ENCODE measurements at places on chromosomes 7 and 10. TPM values are rescaled to one million over a fixed set of nuclear protein-coding genes. Genes with fewer than 3 reads are reported as not detected.
A peak's percentile ranks its signal among the peaks of the same experiment; 100 is the strongest.

DNA sequence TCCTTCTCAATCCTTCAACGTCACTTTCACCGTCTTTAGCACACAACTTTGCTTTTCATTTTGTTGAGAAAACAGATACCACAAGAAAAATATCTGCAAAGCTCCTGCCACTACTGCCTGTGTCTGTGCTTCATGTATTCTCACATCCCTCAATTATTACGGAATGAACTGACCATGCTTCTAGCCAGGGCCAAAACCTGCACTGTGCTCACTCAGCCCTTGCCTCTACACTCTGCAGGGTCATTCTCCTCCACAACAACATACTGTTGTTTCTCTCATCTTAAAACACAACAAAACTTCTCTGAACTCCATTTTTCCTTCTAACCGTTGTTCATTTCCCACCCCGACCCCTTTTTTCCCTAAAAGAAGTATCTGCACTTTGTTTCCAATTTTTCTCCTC is 29.5 kb downstream of the BMPR1A start:
- no peak for DNase-seq

ZNF804B gene
- total RNA-seq: not detected

DNA sequence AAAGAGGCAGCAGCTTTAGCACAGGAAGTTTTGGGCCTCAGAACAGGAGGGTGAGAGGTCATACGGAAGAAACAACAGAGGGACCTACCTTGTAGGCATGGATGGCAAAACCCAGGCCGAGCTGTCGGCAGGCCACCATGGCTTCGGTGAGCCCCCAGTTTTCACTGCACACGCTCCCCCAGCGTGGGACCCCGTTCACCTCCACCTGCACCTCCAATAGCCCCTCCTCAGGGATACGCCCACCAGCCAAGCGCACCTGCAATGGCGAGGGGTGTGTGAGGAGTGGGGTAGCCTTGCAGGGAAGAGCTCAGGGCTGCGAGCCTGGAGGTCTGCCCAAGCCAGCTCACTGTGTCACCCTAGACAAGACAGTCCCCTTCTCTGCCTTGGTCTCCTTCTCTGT is 11.3 kb downstream of the LOXL4 start:
- DNase-seq: no peak

DNA sequence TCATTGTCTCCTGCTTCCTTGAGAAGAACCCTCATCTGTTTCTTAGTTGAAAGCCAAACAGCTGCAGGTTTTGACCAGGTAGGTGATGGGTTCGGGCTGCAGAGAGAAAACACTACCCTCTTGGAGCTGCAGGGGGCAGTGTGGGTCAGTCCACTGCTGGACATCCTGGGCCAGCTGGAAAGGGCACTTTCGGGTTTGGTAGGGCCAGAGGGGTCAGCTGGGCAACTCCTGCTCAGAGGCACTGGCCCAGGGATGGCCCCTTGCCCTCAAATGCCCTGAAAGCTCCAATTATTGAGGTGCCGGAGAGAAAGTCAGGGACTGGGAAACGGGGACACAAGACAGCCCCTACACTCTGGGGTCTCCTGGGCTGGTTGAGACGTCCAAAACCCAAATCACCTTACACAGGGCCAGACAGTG is 90.7 kb downstream of the MKI67 start:
- DNase-seq: no peak

DNA sequence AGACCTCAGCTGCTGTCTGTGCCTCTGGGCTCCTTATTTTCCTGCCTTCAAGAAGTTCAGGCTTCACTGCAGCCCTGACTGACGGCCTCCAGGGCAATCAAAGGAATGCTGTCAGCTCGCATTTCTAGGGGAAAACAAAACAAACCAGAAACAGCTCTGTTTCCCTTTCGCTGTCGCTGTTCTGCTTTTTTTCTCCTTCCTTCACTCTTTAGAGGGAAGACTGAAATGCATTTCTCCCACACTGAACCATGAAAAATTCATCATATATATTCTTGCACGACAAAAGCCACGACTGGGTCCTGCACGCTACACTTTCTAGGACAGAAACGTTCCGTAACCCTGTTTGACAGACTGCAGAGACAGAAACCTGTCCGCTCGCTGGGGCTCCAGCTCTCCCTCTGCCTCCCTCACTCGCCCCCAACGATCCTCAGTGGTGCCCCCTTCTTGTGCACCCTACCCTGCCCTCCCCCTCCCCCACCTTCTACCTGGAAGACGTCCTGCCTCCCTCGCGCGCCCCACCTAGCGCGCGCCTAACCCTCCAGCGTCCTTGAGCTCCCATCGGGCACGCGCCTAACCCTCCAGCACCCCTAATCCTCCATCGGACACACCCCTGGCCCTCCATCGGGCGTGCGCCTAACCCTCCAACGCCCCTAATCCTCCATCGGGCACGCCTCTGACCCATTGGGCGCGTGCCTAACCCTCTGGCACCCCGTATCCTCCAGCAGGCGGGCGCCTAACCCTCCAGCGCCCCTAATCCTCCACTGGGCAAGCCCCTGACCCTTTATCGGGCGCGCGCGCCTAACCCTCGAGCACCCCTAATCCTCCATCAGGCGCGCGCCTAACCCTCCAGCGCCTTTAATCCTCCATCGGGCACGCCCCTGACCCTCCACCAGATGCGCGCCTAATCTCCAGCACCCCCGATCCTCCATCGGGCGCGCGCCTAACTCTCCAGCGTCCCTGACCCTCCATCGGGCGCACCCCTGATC is 37.1 kb downstream of the SVOPL start:
- DNase-seq: peak; percentile 49

- DNase-seq: no peak
Observed at GRCh38 chr7:63065684-63066083, 933.0 kb upstream of the ZNF722 start.

DNA sequence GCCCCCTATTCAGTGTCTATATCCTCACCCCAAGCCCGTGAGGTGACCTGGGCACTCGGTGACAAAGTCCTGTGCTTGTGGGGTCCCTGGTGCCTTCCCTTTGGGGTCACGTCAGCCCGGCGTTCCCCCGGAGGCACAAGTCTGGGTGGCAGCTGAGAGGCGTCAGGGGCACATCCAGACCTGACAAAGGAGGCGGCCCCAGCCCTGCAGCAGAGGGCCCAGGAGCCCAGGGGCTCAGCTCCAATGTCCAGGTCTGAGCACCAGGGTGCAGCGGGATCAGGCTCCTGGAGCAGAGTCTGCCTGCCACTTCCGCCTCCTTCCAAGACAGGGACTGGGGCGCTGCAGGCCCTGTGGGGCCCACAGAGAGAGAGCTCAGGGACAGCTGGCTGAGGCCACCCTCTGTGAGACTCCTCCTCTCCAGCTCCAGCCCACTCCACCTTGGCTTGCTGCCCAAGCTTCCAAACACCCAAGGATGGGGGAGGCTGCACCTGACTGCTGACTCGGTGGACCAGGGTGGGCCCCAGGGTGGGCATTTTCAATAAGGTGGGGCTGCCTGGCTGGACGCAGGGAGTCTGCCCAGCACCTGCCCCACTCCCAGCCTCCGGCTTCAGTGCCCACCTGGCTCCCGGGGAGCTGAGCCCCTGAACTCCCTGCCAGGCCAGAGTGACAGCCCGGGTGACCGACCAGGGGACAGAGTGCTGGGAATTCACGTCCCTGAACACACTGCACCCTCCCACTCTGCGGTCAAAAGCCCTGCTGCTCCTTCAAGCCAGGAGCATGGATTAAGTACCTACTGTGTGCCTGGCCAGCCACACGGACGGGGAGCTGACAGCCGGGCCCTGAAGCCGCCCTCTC is 1.0 kb upstream of the KNDC1 start:
- peak; percentile 85 for DNase-seq

KCNMA1 gene
- 42.6 TPM for total RNA-seq

GRCh38 chr10:33805831-33806230 is 471.4 kb upstream of the NRP1 start:
- no peak for DNase-seq

GRCh38 chr10:122466951-122467381 is 5.6 kb downstream of the HTRA1 start:
- no peak for DNase-seq

- no peak for DNase-seq
Observed at GRCh38 chr10:22379059-22379458, 33.8 kb downstream of the SPAG6 start.

PNLIPRP1 gene
- total RNA-seq: not detected

ZNF503 gene
- total RNA-seq: 17.6 TPM

- no peak for DNase-seq
Observed at GRCh38 chr10:110456523-110457091, 41.1 kb upstream of the DUSP5 start.

GRCh38 chr7:158602041-158602440 is 14.4 kb upstream of the PTPRN2 start:
- DNase-seq: no peak

DNA sequence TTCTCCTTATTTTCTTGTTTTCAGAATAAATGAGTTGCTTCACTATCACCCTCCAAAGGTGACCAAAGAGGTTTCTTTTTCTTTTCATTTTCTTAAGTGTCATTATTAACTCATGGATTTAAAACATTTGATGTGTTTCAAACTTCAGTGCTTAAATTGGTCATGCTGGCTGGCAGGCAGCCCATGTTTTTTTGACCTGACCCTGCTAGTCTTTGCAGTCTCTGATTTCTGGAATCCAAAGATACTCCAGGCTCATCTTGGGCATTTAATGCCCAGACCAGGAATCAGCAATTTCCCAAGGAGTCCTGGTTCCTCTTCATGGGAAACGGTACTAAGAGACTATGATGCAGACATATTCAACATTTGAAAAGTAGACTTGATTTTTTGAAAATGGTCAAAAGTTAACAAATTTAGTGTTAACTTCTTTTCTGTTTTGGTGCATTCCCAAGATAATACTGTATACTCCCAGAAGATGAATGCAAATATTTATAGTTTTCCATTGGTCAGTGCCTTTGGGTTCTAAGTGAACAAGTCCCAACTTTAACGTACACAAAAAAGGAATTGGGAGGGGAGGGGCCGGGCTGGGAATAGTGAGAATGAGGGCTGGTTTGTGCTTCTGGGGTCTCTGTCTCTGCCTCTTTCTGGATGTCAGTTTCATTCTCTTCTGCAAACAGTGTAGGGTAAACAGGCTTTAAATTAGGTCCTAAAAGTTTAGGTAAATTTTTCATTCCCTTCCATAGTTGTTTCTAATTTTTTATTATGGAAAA is 19.8 kb downstream of the NUB1 start:
- DNase-seq: no peak

CFAP70 gene
- 1.8 TPM for total RNA-seq

GRCh38 chr10:64071218-64071617 is 550.0 kb downstream of the REEP3 start:
- DNase-seq: no peak

GRCh38 chr7:70694434-70694970 is 437.4 kb upstream of the GALNT17 start:
- DNase-seq: peak; percentile 77

GRCh38 chr10:69092959-69093850 is 5.3 kb downstream of the SRGN start:
- peak; percentile 82 for DNase-seq

BTBD16 gene
- total RNA-seq: 0.47 TPM

DNA sequence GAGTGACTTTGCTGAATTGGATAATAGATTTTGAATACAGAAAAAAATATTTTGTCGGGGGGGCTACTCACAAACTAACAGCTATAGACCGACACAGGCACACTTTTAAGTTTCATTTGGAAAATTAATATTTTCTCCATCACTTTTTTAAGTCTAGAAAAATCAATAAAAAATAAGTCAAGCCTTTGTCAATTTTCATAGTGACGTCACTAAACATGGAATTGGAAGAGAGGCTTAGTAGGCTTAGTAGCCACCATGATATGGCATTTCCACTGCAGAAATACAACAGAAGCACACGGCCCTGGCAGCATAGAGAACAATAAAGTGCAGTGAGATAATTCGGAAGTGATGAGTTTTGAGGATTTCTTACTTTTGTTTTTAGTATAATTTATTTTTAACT is 357.2 kb downstream of the RPS24 start:
- DNase-seq: no peak

GRCh38 chr10:70733051-70733450 is 52.1 kb downstream of the TBATA start:
- DNase-seq: no peak

- DNase-seq: peak; percentile 72
Observed at GRCh38 chr10:58291538-58292174, 22.7 kb downstream of the CISD1 start.

- DNase-seq: no peak
Observed at GRCh38 chr10:70328018-70328417, 44.2 kb upstream of the NPFFR1 start.

GRCh38 chr7:29622335-29623265 is 59.0 kb downstream of the PRR15 start:
- peak; percentile 23 for DNase-seq

- peak; percentile 67 for DNase-seq
Observed at GRCh38 chr7:144391823-144392255, 11.7 kb downstream of the NOBOX start.

GRCh38 chr10:33244354-33244967 is 90.0 kb downstream of the NRP1 start:
- DNase-seq: no peak

DNA sequence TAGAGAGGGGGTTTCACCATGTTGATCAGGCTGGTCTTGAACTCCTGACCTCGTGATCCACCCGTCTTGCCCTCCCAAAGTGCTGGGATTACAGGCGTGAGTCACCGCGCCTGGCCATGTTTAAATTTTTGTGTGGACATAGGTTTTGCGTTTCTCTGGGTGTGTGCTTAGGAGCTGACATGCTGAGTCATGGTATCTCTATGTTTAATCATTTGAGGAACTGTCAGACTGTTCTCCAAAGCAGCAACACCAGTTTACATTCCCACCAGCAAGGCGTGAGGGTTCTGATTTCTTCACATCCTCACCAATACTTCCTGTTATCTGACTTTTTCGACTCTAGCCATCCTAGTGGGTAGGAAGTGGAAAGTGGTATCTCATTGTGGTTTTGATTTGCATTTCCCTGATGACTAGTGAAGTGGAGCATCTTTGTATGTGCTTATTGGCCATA is 153.7 kb downstream of the DNAJB6 start:
- DNase-seq: peak; percentile 30

GRCh38 chr10:130729876-130730275 is 581.6 kb downstream of the TCERG1L start:
- DNase-seq: no peak

GRCh38 chr7:126378642-126379041 is 874.1 kb downstream of the GRM8 start:
- no peak for DNase-seq

DNA sequence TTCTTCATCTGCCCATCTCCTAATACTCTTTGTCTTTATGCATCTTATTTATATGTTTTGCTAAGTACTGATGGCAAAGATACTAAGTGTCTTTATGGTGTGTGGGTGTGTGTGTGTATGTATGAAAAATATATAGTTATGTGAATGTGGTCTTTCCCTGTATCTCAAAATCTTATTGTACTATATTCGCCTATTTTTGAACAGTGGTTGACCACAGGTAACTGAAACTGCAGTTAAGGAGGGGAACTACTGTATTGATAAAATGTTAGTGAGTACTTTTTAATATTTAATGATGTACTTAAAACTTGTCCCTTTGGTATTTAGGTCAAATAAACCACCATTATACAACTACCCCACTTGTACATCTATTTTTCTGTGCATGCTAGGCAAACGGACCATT is 85.9 kb downstream of the ADD3 start:
- no peak for DNase-seq

Data from hepatocyte (in vitro differentiated cells).